ENCODE measurements at places on chromosomes 1 and 21.

DNA sequence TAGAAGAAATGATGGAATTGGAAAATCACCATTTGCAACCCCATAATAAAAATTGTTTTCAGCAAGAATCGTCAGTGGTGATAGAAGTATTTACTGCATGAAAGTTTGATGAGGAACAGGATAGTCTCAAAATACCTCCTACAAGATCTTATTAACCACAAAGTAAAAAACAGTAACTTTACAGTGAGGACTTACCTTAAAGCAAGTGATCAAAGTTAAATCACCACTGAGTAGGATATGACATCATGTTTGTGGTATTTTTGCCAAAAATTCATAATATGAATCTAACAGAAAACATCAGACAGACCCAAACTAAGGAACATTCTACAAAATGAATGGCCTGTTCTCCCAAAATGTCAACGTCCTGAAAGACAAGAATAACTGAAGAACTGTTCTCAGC, 19.9 kb downstream of the ALDH9A1 start:
- no peak for DNase-seq

GRCh38 chr1:230910755-230911117, 42.4 kb upstream of the C1orf198 start:
- no peak for DNase-seq

DNA sequence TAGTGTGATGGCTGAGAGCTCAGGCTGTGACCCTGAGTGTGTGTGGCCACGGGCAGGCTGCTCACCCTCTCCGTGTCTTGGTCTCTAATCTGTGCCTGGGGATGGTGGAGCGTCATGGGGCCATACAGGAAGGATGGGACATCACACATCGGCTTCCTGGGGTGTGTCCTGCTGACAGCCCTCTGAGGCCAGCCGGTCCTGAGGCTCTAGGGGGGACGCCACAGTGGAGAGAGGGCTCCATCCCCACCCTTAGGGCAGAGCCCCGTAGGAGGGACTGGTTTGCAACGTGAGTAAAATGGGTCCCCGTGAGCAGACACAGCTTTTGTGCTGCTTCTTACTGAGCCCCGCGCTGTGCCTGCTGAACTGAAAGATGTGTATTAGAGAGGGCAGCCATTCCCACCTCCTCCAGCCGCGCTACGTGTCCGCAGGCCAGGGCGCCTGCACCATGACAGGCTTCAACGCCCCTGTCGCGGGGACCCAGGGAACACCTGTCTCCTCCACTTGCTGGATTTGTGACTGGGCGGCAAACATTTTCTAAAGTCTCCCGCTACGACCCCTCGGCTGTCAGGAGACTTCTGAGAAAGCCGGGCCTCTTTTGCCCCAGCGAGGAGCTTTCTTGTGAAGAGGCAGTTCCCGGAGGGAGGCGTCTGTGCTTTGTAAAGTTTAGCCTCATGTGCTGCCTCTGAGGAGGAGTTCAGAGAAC, 8.1 kb downstream of the COL18A1 start:
- no peak for DNase-seq

DNA sequence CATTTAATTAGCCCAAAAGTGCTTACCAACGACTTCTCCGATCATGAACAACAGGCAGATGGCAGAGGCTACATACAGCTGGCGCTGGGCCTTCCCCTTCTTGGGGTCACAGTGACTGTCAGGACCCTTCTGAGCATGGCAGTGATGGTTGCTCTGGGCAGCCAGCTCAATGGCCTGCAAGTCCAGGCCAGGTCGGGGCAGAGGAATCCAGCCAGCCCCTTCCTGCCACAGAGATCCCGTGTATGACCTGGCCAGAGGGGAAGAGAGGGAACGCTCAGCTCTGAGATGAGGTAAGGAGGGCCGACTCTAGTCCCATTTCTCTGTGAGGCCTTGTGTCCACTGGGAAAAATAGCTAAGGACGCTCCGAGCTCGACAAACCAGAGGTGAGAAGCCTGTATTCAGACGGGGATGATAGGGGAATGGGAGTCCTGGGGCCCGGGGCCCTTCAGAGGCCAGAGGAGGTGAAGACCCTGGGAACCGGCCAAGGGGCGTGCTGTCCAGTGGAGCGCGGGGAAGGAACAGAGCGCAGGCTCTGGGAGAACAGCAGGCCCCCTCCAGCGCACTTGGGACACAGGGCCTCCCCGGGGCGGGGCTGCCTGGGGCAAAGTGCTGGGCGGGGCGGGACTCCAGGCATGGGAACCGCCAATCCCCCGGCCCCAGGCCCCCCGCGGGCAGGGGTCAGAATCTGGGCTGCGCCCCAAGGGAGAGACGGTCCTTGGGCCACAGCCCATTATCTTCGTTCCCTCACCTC, 772 bp downstream of the SLC30A2 start:
- no peak for DNase-seq

- no peak for DNase-seq
Measured at GRCh38 chr1:169120066-169120465, 13.6 kb downstream of the ATP1B1 start.

GRCh38 chr1:85444381-85444780, 20.6 kb downstream of the DDAH1 start:
- no peak for DNase-seq

GRCh38 chr1:94004924-94005323, 95.7 kb upstream of the GCLM start:
- no peak for DNase-seq

GRCh38 chr1:200362421-200362820, 47.4 kb downstream of the ZNF281 start:
- no peak for DNase-seq

DNA sequence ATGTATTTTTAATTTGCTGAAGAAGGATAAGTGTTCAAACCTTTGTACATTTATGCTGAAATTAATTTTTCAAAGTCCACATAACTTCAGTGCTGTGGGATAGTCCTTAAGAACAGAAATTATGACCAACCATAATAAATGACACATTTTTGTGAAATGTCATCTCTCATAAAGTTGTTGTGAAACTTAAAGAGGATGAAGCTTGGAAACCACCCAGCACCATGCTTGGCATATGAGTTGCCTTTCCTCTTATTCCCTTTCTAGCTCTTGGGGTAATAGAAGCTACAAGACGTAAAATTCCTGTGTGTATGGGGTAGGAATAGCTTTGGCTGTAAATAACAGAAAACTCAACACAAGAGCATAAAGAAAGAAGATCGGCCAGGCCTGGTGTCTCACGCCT, 18.9 kb upstream of the USP24 start:
- peak; percentile 40 for DNase-seq

DNA sequence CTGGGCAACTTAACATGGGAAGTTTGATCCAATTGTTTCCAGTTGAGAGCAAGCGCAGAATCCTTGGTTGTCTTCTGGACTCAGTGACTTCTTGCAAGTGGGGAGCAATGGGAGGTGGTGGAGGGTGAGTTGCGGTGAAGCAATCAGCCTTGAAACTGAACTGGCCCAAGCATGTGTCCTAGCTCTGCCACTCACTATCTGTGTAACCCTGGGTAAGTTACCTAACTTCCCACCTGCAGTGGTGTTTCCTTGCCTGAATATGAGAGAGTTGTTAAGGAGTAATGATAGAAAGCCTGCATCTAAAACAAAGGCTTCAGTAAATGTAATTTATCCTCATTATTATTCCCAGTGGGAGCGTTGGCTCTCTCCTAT, 132.5 kb upstream of the NFIA start:
- no peak for DNase-seq

GRCh38 chr21:38842079-38842478, 36.4 kb downstream of the ETS2 start:
- no peak for DNase-seq

- no peak for DNase-seq
Measured at GRCh38 chr1:147719029-147719698, 41.2 kb downstream of the GJA5 start.

GRCh38 chr21:36141513-36141925, 6.6 kb downstream of the CBR3 start:
- DNase-seq, result peak; percentile 78

- DNase-seq, result no peak
Measured at GRCh38 chr1:173038875-173039554, 11.7 kb downstream of the TNFSF18 start.

GRCh38 chr1:217027403-217028080, 304.3 kb upstream of the ESRRG start:
- no peak for DNase-seq

- DNase-seq, result no peak
Measured at GRCh38 chr1:68819190-68819829, 322.4 kb upstream of the DEPDC1 start.

GRCh38 chr1:29177022-29177705, 4.5 kb downstream of the SRSF4 start:
- DNase-seq, result no peak

- DNase-seq, result no peak
Measured at GRCh38 chr21:43872531-43873197, 7.6 kb downstream of the AGPAT3 start.

DNA sequence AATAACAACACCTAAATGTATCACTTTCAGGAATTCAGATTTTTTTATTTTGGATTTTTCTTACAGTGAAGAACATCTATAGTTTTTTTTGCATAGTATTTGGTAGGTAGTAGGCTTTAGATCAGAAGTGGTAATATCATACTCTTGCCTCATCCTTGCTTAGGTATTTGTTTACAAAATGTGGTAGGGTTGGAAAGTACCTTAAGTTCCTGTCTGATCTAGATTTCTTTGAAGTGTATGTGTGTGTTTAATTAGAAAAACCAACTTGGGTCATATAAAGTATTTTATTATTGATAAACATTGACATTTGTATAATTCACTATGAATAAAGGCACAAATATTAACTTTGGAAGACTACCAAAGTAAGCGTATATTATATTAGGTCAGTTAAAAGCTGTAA, 85.3 kb upstream of the GPR88 start:
- no peak for DNase-seq

GRCh38 chr21:35469498-35469897, 420.4 kb upstream of the RUNX1 start:
- DNase-seq, result no peak

DNA sequence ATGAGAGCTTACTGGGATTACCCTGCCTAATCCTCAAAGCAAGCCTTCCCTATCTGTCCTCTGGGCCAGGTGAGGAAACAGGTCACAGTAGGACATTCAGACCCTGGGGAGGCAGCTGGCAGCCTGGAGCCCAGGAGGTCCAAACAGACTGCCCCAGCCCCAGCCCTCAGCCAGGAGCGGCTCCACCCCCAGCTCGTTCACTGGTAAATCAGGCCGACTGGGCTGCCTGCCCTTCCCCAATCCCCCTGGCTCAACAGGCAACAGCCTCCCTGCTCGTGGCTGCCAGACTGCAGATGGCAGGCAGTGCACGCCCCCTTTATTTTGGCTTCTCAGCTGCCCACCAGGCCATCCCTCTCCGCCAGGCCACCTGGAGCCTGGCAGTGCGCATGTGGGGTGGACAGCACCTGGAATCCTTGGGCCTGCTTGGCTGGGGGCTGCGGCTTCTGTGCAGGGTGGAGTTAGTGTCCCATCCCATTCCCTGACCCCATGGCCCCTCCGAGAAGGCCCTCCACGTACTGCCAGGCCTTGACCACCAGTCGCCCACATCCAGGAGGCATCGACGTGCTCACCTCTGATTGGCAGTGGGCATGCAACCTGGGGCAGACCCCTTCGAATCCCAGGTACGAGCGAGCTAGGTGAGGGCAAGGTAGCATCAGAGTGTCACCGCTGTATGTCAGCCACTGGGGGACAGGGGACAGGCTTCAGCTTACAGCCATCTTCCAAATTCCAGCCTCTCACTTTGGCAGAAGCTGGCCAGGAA, 11.2 kb upstream of the ZNF670 start:
- no peak for DNase-seq

- no peak for DNase-seq
Measured at GRCh38 chr1:198015309-198015708, 98.1 kb downstream of the LHX9 start.

DNA sequence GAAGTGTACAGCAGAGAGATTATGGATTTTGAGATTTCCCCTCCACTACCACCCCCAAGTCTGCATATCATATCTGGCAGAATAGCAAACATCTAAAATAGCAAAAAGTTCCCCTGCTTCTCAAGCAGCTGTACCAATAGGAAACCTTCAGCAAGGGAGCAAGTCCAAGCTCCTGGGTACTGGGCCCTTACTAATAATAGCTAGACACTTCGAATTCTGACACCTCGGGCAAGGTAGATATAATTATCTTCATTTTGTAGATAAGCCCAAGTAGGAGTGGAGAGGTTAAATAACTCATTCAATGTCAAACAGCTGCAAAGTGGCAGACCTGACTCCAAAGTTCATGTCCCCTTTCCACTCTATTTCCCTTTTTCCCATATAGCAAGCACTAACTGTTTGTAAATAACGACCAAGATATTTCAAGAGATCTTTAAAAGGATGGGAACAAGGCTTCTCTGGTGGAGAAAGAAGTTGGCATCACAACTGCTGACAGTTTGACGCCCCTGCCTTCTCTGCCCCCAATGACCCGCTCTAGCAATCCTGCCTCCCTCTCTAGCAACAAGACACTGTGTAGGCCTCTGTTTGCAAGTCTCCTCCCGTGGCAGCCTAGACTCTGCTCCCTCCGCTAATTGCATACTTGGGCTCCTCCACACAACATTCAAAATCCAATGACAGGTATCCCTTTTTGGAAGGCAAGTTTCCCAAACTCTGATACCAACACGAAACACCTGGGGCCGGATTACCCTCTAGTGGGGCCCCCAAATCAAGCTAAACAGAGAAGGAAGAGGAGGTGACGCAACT, 18.7 kb upstream of the ADAR start:
- DNase-seq, result no peak

DNA sequence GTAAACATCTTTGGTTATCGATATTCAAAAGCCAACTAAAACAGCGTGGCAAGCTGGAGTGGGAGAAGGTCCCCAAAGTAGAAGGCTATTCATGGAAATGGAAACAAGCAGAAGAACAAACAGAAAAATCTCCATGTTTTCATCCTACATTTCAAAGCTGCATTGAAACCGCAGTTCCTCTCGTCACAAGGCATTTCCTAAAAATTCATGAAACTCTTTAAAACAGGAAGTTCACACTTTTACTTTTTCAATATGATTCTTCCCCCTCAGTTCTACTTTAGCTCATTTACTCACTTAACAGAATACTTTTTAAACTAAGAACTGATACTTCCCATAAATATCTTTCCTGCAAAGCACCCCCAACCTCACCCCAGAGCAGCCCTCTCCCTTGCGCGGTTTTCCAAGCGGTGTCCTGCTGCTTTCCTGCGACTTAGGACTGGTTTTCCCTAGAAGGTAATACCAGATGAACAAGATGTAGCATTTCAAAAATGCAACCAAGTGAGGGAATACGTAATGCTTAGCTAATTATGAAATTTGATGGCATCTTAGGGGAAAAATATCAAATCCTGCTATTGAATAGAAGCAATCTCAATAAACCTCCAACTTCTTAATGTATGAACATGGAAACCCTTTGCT, 228.3 kb upstream of the PKN2 start:
- DNase-seq, result no peak

GRCh38 chr1:29716306-29716705, 480.0 kb downstream of the PTPRU start:
- no peak for DNase-seq

Measured in HFFc6 (cell line).